ENCODE measurements at places on chromosomes 12 and 14. TPM values are rescaled to one million over a fixed set of nuclear protein-coding genes. Genes with fewer than 3 reads are reported as not detected.

Gene C1S
- total RNA-seq = 72.6 TPM

Gene INHBC
- total RNA-seq = not detected

Gene NCAPD2
- 138 TPM for total RNA-seq

Gene MGST1
- 65.5 TPM for total RNA-seq

Gene ACSM4
- not detected for total RNA-seq

Gene NTN4
- 253 TPM for total RNA-seq

Gene AKAP3
- total RNA-seq = 4.4 TPM

Gene HOXC5
- total RNA-seq = 0.80 TPM

Gene EGLN3
- 17.5 TPM for total RNA-seq
